ENCODE measurements at places on chromosomes 2 and 18.

DNA sequence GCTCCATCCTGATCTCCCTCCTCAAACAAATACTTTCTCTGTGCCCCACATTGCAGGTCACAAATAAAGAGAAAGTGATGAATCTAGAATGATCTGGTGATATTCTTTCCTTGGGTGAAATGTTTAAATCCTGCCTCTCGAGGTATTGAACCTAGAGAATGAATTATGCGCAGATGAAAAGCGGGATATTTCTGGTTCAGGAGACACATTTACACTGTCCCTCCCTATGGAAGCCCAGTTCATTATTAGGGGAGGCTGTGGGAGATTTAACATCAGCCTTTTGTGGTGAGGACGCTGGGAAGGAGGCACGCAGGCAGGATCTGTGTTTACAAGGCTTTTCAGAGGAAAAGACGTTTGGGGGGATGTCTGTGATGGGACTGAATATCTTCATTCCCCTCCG, 20.6 kb downstream of the MAPRE2 start:
- DNase-seq = no peak

DNA sequence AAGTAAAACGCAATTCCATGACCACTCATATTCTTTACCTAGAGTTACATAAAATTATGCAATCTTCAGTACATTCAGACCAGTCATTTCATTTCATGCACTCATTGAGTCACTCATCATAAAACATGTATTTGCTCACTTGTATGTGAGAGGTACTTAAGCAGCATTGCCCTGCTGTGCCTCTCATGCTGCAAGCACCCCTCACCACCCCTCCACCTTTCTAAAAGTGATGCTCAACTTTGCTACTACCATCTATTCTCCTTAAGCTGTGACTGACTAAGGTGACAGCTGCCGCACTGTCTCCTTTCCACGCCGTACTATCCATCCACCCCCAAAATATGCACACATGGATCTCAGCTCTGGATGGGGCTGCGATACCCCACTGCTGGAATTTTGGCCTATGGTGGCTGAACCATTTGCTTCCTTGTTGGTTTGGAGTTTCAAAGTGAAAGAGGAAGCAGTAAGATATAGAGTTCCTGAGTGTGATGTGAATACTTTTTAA, 7.2 kb downstream of the ARHGAP25 start:
- no peak for DNase-seq

DNA sequence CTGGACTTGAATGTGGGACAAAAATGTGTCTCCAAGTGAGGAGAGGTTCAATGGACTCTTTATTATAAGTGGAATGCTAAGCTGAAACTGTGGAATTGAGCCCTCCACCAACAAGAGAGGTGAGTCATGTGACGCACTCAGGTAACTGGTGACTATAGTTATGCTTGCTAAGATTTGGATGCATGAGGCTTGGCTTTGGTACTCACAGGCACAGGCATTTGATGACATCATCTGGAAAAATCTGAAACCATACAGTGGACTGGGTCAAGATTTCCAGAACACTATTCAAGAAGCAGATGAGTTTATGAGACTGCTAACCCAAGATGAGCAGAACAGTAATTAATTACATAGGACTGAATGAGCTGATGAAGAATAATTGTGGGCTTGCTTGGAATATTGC, 15.7 kb upstream of the SULT1C3 start:
- DNase-seq = no peak

DNA sequence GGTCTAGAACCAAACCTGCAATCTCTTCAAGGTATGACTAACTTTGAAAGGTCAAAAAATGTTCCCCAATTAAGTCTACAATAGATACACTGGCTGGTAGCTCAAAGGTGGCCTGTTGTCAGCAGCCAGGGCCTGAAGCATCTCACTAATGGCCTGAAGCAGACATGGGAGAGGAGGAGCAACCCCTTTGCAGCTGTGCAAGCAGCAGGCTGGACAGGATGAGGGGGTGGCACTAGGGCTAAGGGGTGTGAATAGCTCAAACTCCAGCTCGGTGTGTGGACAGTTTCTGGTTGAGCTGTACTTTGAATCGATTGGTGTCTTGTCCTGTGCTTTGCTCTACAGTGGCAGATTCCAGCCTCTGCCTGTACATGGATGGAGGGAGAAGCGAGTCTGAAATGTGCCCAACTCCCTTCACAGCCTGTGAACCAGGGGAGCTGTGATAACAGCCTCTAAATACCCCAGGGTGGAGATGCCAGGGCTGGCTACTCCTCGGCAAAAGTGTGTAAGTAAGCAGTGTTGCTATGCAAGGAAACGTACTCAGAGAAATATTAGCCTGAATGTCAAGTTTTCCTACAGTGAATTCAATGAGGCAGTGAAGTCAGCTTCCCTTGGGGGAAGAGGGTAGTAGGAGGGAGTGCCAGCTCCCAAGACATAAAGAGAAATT, 34.7 kb upstream of the DTNB start:
- DNase-seq = no peak

- no peak for DNase-seq
These were observed 10.2 kb upstream of the PTPN4 start for GRCh38 chr2:119749477-119750012.

- DNase-seq = no peak
These were observed 805 bp downstream of the CIDEA start for GRCh38 chr18:12254820-12255511.

DNA sequence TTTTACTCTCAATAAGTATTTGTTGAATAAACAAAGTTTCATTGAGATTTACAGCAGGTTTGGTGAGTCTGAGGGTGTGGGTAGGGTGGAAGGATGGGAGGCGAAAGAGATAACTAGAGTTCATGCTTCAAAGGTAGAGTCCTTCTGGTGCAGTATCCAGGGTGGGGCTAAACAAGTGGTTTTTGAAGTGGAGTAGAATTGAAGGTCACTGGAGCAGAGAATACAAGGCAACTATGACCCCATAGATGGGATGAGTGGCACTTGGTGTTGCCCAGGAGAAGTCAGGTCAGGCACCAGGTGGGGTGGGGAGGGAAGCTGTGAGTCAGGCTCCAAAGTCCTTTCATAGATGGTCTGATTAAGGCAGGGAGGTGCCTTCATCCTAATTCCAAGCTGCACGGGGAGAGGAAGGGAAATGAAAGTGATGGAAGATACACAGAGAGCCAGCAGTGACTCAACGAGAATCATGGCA, 6.6 kb upstream of the CAB39 start:
- DNase-seq = no peak
